Thoracic aorta (tissue), 2 donors: ENCODE measurements at places on chromosomes 2 and 18.

- peak; percentile 25 for DNase-seq
Measured at GRCh38 chr2:9757501-9758264, 85.6 kb upstream of the TAF1B start.

DNA sequence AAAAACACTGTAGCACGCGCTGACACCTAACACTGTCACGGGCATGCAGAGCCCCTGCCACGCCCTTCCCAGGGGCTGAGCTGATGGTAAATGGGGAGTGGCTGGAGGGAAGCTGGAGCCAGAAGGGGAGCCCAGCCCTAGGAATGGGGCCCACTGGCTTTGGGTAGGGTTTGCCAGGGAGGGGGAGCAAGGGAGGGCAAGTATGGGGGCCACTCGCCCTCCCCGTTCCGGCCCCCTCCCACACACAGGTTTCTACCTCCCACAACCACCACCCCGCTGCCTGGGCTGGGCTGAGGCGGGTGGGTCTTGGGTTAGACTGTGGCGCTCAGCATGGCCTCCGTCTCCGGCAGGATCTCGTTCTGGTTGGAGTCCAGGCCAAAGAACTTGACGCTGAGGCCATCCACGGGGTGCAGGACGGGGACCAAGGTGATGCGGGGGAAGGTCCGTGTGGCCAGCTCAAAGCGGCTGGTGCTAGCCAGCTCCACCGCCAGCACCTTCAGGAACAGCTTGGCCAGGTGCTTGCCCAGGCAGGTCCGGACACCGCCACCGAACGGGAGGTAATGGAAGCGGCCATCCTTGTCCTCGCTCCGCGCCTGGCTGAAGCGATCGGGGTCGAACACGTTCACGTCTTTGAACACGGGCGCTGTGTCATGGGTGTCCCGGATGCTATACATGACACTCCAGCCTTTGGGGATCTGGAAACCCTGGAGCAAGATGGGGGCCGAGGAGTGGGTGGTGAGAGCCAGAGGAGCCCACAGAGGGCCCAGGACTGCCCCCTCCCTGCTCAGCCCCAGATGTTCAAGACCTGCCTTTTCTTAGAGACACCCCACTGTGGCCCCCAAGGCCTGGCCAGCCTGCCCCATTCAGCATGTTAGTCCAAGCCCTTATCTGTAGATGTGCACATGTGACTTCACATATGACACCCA is 15.5 kb downstream of the CYP26B1 start:
- no peak for DNase-seq

DNA sequence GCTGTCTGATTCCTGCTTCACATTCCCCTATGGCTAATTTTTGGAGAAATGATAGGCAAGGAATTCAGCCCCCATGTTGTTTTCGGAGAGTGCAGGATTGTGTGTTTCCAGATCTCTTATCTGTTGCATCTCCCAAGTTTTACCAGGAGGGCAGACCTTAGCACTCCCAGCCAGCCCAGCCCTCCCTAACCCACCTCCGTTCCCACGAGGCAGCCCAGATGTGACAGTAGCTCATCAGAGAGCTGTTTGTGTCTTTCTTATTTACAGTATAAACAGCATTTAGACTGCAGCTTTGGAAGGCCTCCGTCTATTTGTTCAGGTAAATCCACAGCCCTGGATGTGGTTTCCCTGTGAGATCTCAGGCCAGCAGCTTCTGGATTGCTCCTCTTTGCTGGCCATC is 91.6 kb downstream of the THNSL2 start:
- DNase-seq = no peak

- DNase-seq = no peak
Measured at GRCh38 chr18:111306-112014, 46.9 kb upstream of the USP14 start.

GRCh38 chr18:77146249-77147080 is 13.9 kb upstream of the MBP start:
- no peak for DNase-seq
